ENCODE measurements at places on chromosomes 11 and 22.

GRCh38 chr11:33412241-33412640 lies 155.1 kb downstream of the HIPK3 start:
- DNase-seq = no peak

DNA sequence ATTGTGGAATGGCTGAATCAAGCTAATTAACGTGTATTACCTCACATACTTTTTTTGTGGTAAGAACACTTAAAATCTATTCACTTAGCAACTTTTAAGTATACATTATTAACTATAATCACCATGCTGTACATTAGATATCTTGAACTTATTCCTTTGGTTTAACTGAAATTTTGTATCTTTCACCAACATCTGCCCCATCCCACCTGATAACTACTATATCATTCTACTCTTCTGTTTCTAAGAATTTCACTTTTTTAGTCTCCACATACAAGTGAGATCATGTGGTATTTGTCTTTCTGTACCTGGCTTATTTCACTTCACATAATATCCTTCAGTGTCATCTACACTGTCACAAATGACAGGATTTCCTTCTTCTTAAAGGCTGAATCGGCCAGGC lies 17.1 kb upstream of the VWA5A start:
- DNase-seq = no peak

GRCh38 chr22:39220890-39221850 lies 23.6 kb downstream of the PDGFB start:
- DNase-seq = no peak

DNA sequence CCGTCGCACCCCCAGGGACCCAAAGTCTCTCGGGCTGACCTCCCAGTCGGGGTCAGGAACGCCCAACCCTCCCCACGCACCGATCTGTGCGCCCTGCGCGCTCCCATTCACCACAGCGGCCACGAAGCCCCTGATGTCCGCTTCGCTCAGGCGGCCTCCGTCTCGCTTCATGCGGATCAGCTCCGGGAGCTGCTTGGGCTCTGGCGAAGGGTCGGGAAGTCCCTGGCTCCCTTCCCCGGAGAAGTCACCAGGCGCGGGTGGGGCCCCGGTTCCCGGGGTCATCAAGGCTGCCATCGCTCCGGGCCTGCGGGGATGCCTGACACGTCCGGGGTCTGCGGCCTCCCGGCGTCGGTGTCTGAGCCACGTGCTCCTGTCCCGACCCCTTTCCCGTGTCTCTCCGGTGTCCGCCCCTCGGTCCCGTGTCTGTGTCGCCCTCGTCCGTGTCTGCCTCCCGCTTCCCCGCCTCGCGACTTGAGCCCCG lies 356 bp downstream of the TYMP start:
- no peak for DNase-seq

- DNase-seq = no peak
Observed at GRCh38 chr11:66002648-66003225, 434 bp downstream of the BANF1 start.

- no peak for DNase-seq
Observed at GRCh38 chr22:20781272-20781990, 7.5 kb downstream of the SERPIND1 start.

All from cortex of kidney (tissue), 1 donor.